Activated CD4-positive, alpha-beta memory T cell treated with anti-CD3 and anti-CD28 coated beads, Interleukin-2, amount 10 ng/mL, durations not matched to agents 7 days and 5 days (primary cell): ENCODE measurements at places on chromosomes 2 and 18. TPM values are rescaled to one million over a fixed set of nuclear protein-coding genes. Genes with fewer than 3 reads are reported as not detected.

Gene TMEM247
- not detected for total RNA-seq

Gene TTC39C
- total RNA-seq: 94.4 TPM

Gene ACMSD
- total RNA-seq: not detected

Gene PRSS56
- not detected for total RNA-seq

Gene CNGA3
- total RNA-seq: not detected

Gene UCN
- total RNA-seq: 3.0 TPM

Gene REG3G
- not detected for total RNA-seq

Gene KIF5C
- total RNA-seq: 21.7 TPM

Gene LHCGR
- not detected for total RNA-seq

Gene OBSL1
- total RNA-seq: not detected

Gene TRIM43
- total RNA-seq: 0.73 TPM
